ENCODE measurements at places on chromosomes 11 and 22.

- DNase-seq: no peak
These were observed 13.3 kb downstream of the ASCL2 start for GRCh38 chr11:2256951-2257700.

GRCh38 chr11:204587-205109, 2.6 kb downstream of the BET1L start:
- no peak for DNase-seq

DNA sequence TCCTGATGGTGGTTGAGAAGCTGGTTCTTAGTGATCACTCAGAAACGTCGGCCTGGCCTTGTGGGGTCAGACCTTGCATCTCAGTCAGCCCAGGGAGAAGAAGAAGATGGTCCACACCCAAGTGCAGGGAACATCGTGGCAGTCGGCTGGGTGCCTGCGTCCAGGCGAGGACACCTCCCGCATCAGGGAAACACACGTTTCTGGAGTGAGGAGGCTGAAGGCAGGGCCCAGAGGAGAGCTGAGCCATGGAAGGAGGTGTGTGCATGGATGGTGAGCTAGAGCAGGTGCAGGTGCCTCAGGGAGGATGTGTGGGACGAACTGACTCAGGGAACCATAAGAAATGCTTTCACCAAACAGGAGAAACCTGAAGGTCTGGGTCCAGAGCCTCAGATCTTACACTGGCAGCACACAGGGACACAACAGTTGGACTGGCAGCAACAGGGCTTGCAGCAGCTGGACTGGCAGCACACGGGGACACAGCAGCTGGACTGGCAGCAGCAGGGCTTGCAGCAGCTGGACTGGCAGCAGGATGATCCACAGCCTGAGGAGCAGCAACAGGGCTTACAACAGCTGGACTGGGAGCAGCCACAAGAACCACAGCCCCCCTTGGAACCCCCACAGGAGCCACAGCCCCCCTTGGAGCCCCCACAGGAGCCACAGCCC, 632 bp downstream of the KRTAP5-2 start:
- DNase-seq: no peak

DNA sequence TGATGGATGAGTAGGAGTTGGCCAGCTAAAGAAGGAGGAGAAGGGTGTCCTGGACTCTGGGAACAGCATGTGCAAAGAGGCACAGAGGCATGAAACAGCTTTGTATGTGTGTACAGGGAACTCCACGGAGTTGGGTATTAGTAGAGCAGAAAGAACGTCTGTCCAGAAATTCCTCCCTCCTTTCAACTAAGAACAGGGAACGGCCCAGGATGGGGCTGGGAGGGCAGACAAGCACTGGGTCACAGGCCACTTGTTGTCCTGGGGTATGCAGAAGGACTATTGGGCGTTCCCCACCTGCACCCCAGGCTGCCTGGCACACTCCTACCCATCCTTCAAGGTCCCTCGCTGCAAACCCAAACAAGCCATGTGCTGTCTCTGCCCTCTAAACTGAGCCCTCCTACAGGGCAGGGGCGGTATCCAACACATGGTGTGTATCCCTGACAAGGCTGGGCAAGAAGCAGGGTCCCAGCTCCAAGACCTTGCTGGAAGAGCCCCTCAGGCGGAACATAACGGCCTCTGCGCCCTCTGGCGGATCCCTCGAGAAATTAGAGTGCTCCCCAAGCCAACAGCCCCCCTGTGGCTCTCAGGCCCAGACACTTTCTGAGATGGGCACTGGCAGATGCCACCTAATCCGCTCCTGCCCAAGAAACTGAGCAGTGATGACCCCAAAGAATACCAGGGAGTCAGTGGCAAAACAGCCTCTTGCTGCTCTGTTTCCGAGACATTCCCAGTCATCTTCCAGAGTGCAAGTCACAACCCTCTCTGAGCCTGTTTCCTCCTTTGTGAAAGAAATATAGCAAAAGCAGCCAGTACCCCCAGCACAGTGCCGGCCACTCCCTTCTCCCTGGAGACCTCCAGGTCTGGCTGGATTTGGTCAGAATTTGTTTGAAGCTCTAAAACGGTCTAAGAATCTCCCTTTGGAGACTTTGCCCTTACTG, 1.6 kb upstream of the ELFN2 start:
- peak; percentile 72 for DNase-seq

GRCh38 chr22:29211066-29211465, 5.4 kb downstream of the EMID1 start:
- DNase-seq: no peak

DNA sequence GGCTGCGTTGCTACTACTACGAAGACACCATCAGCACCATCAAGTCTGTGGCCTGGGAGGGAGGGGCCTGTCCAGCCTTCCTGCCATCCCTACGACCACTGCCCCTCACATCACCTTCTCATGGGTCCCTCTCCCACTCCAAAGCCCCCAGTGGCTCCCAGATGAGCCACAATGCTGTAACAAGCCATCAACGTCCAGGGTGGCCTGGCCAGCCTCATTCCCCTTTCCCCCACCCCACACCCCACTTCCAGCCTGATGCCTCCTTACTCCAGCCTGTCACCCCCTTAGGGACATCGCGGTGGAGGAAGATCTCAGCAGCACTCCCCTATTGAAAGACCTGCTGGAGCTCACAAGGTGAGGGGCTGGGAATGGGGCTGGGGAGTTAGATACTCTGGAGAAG, 14.9 kb downstream of the NCF4 start:
- no peak for DNase-seq

DNA sequence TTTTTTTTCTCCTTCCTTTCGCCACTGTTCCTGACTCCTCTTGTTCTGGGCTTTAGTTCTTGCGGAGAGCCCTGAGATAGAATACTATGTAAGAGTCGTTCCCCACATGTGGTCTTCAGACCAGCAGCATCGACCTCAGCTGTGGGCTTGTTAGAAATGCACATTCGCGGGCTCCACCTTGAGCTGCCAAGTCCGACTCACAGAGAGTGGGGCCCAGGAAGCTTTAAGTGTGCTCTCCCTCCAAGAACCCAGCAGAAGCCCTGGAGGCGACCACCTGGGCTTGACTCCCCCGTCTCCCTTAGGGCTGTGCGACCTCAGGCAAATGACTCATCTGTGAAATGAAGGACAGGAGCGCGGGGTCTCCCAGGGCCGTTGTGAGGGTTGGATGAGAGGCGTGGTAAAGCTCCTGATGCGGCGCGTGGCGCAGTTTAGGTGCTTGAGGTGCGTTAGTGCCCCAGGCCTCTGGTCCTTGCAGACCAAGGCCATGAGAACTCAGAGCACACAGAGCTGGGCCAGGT, 18.8 kb downstream of the SAMM50 start:
- DNase-seq: no peak
